ENCODE measurements at places on chromosomes 7 and 10. TPM values are rescaled to one million over a fixed set of nuclear protein-coding genes. Genes with fewer than 3 reads are reported as not detected.

The MBLAC1 gene
- total RNA-seq = 3.1 TPM

The ITGA8 gene
- 1.3 TPM for total RNA-seq

DNA sequence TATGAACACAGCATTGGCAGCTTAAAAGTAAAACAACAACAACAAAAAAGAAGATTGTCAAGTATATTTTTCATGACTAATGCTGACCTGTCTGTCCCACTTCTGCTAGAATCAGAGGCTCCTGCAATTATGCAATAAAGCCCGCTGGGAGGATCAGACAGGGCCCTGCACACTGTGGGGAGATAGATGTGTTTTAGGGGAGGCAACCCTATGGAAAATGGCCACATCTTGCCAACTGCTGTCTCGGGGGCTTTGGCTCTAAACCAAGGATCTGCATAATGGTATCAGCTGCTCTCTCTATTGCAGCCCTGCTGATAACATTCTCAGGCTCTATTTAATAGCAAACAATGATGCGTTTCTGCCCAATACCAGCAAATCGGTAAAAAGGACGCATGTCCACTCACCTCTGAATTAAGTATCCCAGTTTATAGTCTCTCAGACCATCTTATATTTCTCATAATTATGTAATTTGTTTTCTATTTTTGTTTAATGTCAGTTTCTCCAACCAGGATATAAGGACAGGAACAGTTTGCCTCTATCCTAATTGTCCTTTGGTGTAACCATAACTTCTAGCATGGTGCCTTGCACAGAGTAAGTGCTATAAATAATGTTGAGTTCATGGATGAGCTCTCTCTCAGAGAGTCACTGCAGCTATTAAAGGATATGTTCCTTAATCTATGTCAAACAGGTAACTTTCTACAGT lies 15.3 kb upstream of the PRKAR2B start:
- no peaks in the 10 kb centered on the region for H3K27me3 ChIP-seq
- H3K36me3 ChIP-seq = no peaks in the 10 kb centered on the region
- DNase-seq = no peak
- no peak overlapping the region for H3K27ac ChIP-seq
- no peak overlapping the region for H3K4me3 ChIP-seq
- no peaks in the 10 kb centered on the region for H3K4me1 ChIP-seq

- no peak for DNase-seq
- H3K27me3 ChIP-seq = no peaks in the 10 kb centered on the region
- H3K36me3 ChIP-seq = no peaks in the 10 kb centered on the region
- H3K4me3 ChIP-seq = no peak overlapping the region
- no peaks in the 10 kb centered on the region for H3K4me1 ChIP-seq
- H3K27ac ChIP-seq = no peak overlapping the region
These were observed 88.9 kb upstream of the LRRC4 start for GRCh38 chr7:128120116-128120515.

- H3K4me3 ChIP-seq = no peak overlapping the region
- H3K4me1 ChIP-seq = peaks cover under 1% of the 10 kb centered on the region
- H3K36me3 ChIP-seq = peaks cover 6% of the 10 kb centered on the region
- H3K27ac ChIP-seq = no peak overlapping the region
- no peak for DNase-seq
These were observed 24.1 kb downstream of the OAT start for GRCh38 chr10:124394583-124394982.

DNA sequence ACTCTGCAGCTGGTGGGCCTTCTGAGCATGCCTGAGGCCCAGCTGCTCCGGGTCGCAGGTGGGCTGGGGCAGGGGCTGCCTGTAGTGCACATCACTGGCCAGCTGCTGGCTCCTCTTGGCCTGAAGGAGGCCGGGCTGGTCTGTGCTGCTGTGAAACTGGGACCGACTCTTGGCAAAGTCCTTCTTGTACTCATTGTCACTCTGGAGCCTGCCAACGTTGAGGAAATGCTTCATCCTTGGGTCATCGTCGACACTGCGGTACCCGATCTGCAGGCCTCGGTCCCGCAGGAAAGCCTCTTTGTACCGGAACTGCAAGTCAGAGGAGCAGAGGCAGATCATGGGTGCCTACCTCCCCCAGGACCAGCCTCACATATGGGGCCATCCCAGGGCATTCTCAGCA lies 37.7 kb downstream of the HABP2 start:
- H3K36me3 ChIP-seq = no peaks in the 10 kb centered on the region
- DNase-seq = no peak
- no peak overlapping the region for H3K4me3 ChIP-seq
- no peak overlapping the region for H3K27ac ChIP-seq
- H3K4me1 ChIP-seq = no peaks in the 10 kb centered on the region

GRCh38 chr7:128407233-128407589 lies 2.6 kb downstream of the IMPDH1 start:
- H3K27me3 ChIP-seq = peaks cover 8% of the 10 kb centered on the region
- no peak overlapping the region for H3K27ac ChIP-seq
- peaks cover 11% of the 10 kb centered on the region for H3K4me1 ChIP-seq

DNA sequence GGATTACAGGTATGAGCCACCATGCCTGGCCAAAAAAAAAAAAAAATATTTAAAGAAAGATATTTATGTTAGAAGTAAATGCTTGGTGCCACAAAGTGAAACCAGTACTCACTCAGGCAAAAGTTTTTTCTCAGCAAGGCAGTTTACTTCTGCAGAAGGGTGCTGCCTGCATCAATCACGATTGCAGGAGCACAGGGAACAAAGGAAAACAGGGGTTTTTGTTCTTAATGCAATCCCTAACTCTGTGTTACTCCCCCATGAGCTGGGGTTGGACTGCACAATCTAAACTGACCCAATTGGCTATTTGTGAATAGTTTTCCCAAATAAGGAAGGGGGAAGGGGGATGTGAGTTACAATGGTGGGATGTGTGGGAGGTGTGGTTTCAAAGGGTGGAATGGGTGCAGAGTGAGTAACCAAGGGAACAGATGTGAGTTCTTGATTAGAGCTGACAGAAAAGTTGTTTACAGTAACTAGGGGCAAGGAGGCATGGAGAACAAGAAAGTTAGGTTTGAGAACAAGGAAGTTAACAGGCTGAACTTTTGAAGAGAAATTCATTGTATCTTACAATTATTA lies 255.4 kb downstream of the TYW1 start:
- H3K27me3 ChIP-seq = no peaks in the 10 kb centered on the region
- DNase-seq = no peak
- H3K4me3 ChIP-seq = no peak overlapping the region
- no peaks in the 10 kb centered on the region for H3K36me3 ChIP-seq
- no peak overlapping the region for H3K27ac ChIP-seq
